ENCODE measurements at places on chromosomes 11 and 22.

- peak; percentile 90 for DNase-seq
These were observed at the start of gene KCTD17 for GRCh38 chr22:37051391-37052385. Gene KCTD17, plus strand, starts transcription at chr22:37051742. Its CDS starts 19 bp downstream, at chr22:37051761.

GRCh38 chr22:41216984-41217383, 11.9 kb downstream of the L3MBTL2 start:
- DNase-seq = no peak

DNA sequence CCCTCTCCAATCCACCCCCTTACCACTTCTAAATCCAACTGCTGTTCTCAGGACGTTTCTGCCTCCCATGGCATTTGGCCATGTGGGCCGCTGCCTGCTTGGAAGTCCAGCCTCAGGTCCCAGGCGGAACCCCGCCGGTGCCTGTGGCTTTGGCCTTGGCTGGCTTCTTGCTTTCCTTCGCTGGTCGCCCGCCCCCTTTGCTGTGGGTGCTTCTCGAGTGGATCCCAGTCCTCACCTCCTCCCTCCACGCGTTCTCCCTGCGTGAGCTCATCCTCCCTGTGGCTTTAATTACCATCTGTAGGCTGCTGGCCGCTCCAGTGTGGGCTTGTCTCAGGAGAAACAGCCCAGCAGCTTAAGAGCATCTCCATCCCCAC, 111.7 kb downstream of the NECTIN1 start:
- DNase-seq = no peak

- DNase-seq = no peak
These were observed 2.1 kb downstream of the SMIM38 start for GRCh38 chr11:69157822-69158231.

GRCh38 chr22:46561435-46561905, 24.1 kb upstream of the CELSR1 start:
- no peak for DNase-seq

GRCh38 chr22:25953919-25954318, 211.9 kb downstream of the MYO18B start:
- DNase-seq = no peak

DNA sequence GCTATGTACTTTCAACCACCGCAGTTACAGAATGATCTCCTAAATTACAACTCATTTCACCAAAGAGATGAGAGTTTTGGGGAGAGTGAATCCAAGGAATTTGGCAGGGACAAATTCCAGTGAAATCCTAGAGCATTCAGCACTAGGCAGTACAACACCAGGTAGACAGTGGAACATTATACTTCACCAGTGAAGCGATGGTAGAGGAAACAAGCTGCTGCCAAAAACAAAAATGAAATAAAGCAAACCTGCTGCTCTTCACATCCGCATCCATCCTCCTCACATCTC, 16.9 kb downstream of the SMCO4 start:
- DNase-seq = no peak

DNA sequence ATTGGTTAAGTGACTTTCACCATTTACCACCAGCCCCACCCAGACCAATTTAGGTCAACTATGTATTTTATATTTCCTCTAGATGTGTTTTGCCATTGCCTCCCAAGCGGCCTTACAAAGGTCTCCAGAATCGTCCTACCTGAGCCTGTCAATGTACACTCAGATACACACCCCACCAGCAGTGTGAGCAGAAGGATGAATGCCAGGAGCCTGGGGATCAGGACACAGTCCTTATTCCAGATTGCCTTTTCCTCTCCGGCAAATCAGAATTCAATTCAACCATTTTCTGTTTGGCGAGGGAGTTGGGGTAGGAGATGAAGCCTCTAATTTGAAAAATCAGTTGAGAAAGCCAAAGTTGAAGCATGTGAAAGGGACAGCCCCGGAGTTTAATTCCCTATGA, 35.4 kb upstream of the CRTAM start:
- DNase-seq = no peak

DNA sequence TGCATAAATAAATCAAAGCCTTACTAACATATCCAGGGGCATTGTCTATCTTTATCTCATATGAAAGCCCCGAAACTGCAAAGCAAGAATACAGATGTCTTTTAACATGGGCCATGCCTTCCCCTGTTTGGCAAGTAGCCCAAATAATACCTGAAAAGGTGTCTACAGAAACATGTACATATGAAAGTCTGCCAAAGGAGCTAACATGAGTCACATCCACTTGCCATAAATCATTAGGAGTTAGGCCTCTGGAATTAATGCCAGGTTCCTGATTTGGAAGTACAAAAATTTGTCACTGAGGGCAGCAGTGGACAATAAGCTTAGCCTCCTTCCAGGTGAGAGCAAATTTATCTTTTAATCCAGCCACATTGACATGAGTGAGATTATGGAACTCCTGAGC, 85.5 kb upstream of the PGR start:
- DNase-seq = no peak

DNA sequence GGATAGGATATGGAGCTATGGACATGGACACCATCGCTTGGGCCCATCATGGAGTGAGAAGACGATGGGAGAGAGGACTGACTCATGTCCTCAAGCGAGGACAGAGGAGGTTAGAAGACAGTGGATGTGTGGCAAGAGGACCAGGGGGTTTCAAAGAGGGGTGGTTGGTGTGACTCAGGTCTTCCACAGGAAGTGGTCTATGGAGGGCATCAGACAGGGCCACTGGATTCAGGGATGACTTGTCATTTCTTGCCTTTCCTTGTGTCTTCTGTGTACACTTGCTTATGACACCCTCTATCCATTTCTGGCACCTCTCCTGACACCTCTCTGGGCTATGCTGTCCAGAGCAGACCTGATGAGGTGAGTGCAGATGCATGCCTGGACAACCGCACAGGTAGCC, 115.4 kb downstream of the OSBP2 start:
- no peak for DNase-seq

- no peak for DNase-seq
These were observed 83.6 kb upstream of the PRR5 start for GRCh38 chr22:44618400-44618799.

- DNase-seq = no peak
These were observed 334.3 kb downstream of the TMEM135 start for GRCh38 chr11:87372065-87372464.

DNA sequence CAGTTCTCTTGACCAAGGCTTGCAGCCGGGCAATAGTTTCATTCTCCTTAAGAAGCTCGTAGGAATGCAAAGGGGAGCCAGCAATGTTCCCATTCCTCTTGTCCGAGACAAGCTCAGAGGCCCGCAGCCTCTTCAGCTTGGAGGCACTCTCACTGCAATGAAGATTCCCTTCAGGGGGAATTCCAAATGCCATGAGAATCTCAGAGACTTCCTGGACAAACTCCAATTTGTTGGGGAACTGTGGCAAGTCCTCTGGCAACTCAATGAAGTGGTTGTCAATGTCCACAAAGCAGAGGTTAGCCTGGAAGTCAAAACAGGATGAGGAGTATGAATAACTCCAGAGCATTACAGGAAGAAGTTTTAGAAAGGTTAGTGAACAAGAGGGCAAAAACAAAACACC, 84.4 kb downstream of the DENND5A start:
- DNase-seq = no peak

GRCh38 chr22:48955351-48956311, 872.0 kb downstream of the BRD1 start:
- peak; percentile 49 for DNase-seq

DNA sequence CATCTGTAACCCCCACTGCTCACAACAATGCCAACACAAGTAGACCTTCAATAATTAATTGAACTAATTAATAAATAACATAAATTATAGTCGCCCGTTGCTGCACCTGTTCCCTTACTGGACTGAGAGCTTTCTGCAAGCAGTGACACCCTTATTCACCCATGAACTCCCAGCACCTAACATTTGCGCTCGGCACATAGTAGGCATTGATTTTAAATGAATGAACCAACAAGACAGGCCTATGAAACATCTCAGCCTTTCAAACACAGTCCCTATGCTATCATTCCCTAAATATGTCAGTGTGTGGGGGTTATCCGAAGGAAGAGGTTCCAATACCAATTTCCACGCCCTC, 1.1 kb downstream of the THAP12 start:
- DNase-seq = no peak

- no peak for DNase-seq
These were observed 8.7 kb downstream of the RAB36 start for GRCh38 chr22:23153994-23154393.

DNA sequence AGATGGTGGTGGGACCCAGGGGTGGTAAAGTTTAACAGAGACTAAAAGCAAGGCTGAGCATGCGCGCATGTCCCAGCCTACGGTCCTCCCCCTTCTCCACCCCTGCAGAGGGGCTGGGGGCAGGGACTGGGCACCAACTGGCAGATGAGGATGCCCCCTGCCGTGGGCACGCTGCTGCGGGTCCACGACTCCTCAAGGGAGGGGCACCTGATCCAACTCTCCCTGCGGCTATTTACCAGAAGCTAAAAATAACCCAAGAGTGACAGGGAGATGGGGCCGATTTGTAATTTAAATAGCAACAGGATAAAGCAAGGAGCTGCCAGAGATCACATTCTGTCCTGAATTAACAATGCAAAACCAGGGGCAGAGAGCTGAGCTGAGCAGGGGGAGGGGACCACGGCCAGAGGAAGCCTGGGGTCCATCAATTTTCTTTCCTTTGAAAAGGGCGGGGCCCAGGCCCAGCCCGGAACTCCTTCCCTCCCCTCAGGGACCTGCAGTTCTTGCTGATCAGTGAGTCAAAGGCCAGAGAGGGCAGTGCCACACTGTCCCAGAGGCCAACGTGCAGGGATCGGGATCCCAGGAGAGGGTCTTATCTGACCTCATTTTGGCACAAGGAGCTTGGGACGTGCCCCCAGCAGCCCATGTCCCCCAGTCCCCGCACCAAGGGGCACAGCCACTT, 8.1 kb upstream of the DGKZ start:
- DNase-seq = no peak

- DNase-seq = no peak
These were observed 28.7 kb downstream of the MS4A2 start for GRCh38 chr11:60116996-60117790.

- DNase-seq = no peak
These were observed 8.7 kb upstream of the BARX2 start for GRCh38 chr11:129366737-129367597.

DNA sequence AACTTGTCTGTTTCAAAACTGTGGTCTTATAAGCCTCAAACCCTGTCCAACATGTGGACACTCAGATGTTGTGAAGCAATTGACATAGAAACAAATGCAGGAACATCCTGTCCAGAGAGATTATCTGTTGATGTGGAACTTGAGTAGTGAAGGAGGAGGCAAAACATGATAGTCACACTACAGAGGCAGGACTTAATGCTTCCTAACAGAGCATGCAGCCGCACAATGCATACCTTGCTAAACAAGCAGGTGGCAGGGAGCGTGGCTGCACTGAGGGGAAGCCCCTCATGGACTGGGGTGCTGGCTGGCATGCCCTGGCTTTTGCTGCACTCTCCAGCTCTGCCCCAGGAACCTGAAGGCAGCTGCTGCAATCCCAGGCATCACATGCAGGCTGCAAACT, 5.3 kb downstream of the C22orf39 start:
- DNase-seq = no peak

GRCh38 chr11:69948256-69949141, 129.3 kb upstream of the FGF3 start:
- no peak for DNase-seq

GRCh38 chr11:103862094-103862801, 174.2 kb upstream of the DDI1 start:
- DNase-seq = no peak

DNA sequence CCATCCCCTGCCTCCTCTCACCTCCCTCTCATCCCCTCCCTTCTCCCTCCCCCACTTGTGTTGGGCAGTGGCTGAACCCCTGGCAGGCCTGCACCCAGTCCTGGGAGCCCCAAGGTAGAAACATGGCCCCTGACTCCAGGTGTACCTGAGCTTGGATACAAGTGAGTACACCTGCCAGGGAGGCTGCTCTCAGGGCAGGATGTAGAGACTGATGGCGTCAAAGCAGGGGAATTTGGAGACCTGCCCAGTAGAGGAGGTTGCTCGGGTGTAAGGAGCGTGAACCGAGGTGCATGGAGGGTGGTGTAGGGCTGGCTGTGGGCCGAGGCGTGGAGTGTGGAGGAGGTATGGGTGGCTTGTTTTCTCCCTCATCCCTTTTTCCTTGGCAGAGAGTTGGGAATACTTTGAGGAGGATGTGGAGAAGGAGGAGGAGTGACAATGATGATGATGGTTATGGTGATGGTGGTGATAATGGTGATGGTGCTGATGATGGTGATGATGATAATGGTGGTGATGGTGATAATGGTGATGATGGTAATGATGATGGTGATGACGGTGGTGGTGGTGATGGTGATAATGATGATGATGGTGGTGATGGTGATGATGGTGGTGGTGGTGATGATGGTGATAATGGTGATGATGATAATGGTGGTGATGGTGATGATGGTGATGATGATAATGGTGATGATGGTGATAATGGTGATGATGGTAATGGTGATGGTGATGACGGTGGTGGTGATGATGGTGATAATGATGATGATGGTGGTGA, 12.3 kb downstream of the MRGPRG start:
- no peak for DNase-seq

DNA sequence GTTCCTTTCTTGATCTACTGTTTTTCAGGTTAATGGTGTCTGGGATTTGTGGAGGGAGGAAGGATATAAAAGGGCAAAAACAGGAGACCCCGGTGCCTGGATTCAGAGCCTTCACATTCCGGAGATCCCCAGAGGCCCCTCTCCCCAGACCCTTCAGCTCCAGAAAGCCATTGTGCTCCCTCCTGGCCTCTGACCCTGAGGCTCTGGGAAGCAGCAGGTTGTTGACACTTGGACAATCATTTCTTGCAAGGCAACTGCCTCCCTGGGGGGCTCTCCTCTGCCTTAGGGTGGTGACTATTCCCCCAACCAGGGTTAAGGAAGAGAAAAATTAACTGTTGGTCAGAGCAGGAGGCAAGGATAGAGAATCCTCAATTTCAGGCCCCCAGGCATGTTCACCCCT, 86.9 kb upstream of the NNMT start:
- DNase-seq = no peak

DNA sequence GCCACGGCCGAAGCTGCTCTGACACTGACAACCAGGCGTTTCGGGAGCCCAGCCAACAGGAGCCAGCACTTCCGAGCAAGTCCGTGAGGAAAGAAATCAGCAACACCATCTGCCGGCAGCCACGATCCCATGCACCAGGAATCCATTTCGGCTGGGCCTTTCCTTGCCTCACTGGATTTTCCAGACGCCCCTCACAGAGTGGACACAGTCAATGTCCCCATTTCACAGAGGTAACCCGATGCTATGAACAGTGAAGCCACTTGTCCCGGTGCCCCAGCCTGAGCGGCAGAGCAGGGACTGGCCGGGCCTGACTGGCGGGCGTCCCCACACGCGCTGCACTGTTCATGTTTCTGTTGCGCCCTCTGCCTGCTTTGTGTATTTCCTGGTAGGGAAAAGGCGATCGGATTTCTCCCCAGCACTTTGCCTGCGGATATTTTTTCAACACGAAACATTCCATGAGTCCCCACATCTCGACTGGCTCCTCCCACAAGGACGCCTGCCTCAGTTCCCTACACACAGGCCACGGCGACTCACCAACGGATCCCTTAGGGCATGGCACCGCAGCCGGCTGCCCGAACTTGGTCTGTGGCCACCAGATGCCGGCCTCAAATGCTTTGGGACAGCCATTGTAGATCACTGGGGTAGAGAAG, 55.3 kb downstream of the TRMU start:
- DNase-seq = no peak

GRCh38 chr22:39943337-39943736, 16.9 kb upstream of the TMA7B start:
- DNase-seq = no peak

GRCh38 chr11:19790831-19791552, 78.4 kb downstream of the NAV2 start:
- no peak for DNase-seq

- DNase-seq = no peak
These were observed 40.2 kb downstream of the TBX1 start for GRCh38 chr22:19800761-19801244.

All from activated CD8-positive, alpha-beta memory T cell treated with anti-CD3 and anti-CD28 coated beads for 24 hours (primary cell).